ENCODE measurements at places on chromosomes 4 and X.

- no peak for DNase-seq
These were observed 13.4 kb upstream of the TNIP3 start for GRCh38 chr4:121177246-121178137.

- no peak for DNase-seq
These were observed 19.0 kb downstream of the IQSEC2 start for GRCh38 chrX:53262189-53262917.

GRCh38 chr4:4260185-4260751 is 12.2 kb upstream of the TMEM128 start:
- peak; percentile 53 for DNase-seq

DNA sequence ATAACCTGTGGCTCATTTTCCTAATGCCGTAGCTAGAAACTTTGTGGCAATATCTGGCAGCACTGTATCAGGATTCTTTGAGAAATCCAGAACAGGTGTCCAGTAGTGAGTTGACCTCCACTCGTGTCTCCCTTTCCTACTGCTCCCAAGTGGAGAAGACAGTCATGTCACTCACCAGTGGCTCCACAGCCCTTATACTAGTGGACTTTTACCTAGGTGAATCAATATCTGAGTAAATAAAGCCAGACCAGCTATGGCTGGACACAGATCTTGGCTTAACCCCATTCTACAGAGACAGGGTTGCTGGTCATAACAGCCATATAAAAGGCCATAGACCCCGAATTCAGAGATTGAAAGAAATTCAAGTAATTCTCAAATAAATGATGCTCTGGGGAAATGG is 46.5 kb upstream of the SHROOM4 start:
- DNase-seq: no peak

DNA sequence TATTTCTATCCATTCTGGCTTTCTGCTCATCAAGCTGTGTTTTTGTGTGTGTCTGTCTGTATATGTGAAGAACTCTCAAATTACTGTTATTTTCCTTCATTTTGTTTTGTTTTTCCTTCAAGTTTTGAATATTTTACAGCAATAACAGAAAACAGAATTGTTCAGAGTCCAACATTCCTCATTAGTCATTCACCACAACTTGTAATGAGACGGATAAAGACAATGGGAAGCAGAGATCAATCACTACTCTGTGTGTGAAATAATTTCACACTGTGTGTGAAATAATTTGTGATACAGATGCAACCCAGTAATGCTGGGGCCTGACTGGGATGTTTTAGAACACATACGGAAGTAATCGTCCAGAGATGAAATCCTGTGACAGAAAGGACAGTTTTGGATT is 55.2 kb downstream of the HPGD start:
- peak; percentile 3 for DNase-seq

GRCh38 chrX:8235026-8235425 is 64.0 kb upstream of the VCX2 start:
- no peak for DNase-seq

GRCh38 chr4:81436096-81436495 is 35.6 kb downstream of the RASGEF1B start:
- no peak for DNase-seq

DNA sequence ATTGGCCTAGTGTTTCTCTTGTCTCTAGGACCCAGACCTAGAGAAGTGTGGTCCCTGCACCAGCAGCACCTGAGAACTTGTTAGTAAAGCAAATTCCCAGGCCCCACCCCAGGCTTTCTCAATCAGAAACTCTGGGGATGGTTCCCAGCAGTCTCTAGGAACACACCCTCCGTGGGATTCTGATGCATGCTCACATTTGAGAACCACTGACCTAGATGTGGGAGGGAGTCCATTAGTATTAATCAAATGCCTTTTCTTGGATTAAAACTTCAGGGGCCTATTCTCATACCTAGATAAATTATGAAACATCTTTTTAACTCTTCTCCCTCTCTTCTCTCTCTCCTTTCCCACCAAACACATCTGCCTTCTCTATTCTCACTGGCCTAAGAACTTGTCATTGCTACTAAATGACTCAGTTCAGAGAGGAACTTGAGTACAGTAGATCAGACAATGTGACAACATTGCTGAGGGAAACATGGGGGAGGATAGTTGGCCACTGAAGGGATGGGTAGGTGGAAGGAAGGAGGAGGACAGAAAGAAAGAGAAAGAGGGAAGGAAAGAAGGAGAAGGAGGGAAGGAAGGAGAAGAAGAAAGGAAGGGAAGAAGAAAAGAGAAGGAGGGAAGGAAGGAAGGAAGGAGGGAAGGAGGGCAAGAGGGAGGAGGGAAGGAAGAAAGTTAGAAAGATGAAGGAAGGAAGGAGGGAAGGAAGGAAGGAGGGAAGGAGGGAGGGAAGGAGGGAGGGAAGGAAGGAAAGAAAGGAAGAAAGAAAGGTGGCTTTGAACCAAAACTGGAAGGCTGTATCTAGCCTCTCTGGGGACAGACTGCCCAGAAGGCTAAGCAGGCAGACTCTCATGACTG is 132.7 kb upstream of the MAP3K15 start:
- no peak for DNase-seq

- peak; percentile 80 for DNase-seq
These were observed at the start of gene FAT1 for GRCh38 chr4:186723292-186724057. Gene FAT1 (minus strand): TSS chr4:186723856. CDS start chr4:186709827, 14,029 bp downstream.

GRCh38 chrX:9997041-9997440 is 29.9 kb downstream of the CLDN34 start:
- DNase-seq: no peak

DNA sequence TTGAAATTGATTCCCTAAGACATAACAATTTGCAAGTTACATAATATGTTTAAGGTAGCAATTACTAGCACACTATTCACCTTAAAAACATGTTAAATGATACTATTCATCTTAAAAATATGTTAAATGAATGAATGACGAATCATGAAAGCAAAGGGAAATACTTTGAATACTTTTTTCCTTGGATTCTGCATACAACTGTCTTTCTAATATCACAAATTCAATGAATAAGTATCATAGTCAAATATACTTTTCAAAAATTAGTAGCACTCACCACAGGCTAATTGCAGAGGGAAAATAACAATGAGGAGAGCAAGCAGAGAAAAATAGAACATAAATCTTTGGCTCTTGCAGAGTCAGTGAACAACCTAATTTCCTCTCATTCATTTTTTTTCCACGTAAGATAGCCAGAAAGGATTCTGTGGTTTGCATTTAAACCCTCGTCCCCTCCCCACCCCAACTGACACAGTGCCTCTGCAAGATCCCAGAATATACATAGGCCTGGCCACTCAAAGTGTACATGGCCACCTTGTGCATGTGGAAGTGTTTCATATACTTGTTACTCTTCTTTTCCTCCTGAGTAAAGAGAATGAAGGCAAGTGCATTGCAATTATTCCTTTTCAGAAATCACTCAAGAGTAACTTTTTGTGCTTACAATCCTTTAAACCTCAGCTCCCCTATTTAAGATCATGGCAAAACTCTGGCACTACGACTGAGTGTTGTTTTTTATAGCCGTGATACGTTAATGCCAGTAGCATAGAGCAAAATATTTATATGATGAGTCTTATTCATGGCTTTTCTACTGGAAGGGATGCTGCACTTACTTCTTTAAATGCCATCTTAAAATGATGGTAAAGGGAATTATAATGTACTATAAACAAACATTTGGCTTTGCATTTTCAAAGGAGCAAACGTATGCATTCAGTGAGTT is 236.4 kb downstream of the PDGFC start:
- peak; percentile 45 for DNase-seq

GRCh38 chr4:113131621-113132020 is 82.2 kb downstream of the ANK2 start:
- no peak for DNase-seq

DNA sequence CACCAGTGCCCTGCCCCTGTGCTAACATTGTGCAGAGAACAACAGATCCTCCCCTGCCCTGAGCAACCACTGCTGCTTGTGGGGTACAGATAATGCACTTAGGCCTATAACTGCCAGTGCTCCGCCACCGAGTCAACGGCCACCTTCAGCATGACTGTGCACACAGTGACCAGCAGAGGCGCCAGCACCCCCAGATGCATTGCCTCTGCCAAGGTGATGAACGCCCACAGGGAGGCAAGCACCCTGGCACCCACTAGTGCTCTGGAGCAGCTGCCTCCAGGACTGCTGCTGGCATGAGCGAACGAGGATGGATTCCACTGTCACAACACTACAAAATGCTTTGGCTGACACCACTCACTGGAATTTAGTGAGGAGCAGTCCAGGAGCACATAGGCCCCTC is 38.2 kb downstream of the SPIN2B start:
- DNase-seq: no peak

DNA sequence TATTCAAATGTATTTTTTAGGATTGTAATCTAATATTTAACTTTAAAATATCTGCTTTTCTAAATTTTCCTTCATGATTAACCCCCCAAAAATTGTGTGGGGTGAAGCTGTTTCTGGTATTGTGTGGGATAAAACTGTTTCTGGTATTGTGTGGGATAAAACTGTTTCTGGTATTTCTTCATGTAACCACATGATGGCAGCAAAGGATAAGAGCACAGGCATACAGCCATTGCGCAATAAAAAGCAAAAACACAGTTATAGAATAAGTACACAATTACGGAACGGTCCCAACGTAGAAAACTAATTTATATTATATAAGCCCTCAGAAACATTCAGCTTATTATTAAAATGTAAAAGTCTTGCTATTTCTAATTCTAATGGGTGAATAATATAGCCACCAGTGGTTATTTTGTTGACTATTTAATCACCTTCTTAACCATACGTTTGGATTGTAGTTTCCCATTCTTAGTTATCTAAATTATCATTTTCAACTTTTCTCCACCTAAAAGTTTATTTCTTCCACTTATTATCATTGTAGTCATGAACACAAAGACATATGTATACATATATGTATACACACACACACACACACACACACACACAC is 333.9 kb upstream of the FSTL5 start:
- DNase-seq: peak; percentile 52

- peak; percentile 73 for DNase-seq
These were observed 12.7 kb downstream of the ART3 start for GRCh38 chr4:76087007-76087769.

GRCh38 chrX:125627676-125628075 is 308.0 kb downstream of the TEX13C start:
- DNase-seq: no peak

DNA sequence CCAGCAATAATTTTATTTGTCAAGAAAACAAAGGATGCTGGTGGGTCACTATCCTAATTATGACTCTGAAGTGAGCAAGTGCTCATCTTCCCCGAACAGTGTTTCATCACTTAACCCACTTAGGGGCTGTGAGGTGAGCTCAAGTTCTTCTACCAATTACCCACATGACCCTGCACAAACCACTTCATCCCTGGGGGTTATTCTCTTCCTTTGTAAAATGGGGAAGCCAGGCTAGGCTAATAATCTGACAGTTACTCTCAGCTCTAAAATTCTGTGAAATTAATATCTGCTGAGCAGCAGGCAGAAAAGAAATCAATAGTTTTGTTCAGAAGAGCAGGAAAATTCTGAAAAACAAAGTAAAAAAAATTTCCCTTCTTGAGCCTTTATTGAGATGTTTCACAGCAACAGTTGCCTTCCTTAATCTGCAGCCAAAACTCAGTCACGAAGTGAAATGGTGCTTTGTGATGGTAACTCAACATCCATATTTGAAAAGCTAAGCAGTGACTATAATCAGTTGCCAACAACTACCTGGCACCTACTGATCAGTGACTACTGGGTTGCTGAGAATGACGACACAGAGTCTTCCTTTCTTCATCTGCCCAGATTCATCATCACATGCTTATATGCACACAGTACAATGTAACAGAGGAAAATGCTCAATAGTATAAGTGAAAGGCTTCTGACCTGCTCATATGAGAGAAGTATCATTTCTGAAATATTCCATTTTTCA is 24.1 kb downstream of the ATP8A1 start:
- no peak for DNase-seq

DNA sequence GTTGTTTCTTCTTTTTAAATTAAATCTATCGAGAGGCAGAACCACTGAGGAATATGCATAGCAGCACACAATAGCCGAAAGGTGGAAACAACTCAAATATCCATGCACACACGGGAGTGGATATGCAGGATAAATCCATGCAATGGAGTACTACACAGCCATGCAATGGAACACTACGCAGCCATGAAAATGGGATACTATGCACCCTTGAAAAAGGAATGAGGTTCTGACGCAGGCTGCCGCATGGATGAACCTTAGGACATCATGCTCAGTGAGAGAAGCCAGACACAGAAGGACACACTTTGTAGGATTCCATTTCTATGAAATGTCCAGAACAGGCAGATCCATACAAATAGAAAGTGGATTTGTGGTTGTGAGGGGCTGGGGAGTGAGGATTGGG is 18.4 kb upstream of the P2RY8 start:
- DNase-seq: no peak

DNA sequence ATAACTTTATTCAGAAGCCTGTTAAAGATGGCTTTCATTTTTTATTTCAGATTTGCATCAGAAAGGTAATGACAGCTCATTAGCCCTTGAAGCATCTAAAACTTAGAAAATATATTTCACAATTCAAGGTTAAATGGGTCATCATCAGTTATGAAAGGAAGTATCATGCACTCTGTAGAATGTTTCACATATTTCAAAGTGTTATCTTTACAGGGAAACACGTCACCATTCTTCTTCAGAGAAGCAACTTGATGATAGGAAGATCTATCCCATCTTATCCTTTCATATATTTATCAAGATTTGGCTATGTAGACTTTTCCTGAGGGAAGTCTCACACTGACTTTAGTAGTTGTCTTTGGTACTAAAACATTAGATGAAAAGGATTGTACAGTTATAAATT is 277.8 kb downstream of the TENM3 start:
- no peak for DNase-seq

DNA sequence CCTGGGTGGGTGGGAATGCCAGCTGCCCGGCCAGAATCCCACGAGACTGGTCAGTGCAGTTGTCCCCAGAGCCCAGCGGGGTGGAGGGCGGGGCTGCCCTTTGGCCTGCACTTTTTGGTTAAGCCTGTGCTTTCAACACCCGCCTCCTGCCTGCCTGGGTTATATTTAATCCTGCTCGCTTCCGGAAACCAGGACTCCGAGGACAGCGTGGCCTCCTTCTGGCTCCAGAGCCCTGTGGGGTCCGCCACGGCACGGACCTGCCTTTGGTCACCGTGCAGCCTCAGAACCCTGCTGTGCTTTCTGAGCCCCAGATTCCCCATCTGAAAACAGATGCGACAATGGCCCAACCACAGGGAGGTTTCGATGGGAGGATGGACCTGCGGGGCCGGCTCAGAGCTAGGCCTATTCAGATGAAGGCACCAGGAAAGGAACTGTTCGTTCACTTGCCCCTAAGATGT is 29.4 kb upstream of the KIAA0232 start:
- DNase-seq: no peak

- DNase-seq: peak; percentile 69
These were observed 97.2 kb upstream of the EOLA2 start for GRCh38 chrX:150035531-150035930.

DNA sequence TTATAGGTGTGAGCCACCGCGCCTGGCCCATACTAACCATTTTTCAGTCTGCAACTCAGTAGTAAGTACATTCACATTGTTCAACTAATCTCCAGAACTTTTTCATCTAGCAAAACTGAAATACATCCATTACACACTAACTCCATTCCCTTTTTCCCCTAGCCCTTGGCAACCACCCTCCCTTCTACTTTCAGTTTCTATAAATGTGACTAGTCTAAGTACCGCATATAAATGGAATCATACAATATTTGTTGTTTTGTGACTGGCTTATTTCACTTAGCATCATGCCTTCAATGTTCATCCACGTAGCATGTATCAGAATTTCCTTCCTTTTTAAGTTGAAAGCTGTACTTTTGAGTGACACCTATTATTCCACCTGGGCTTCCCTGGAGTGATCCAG is 44.6 kb upstream of the SETD7 start:
- DNase-seq: no peak

- peak; percentile 89 for DNase-seq
These were observed at the start of gene FGFRL1 for GRCh38 chr4:1011022-1011665. Gene FGFRL1 (plus strand): TSS chr4:1011626. CDS start chr4:1012486, 860 bp downstream.

- DNase-seq: peak; percentile 43
These were observed 1.8 kb downstream of the ARHGAP4 start for GRCh38 chrX:153924149-153924861.
